NCI-H1436 treated with DMSO at 0.1 percent for 48 hours (cell line): ENCODE measurements at places on chromosomes 12 and 14.

- no peak for DNase-seq
Observed at GRCh38 chr14:64758025-64758521, 53.8 kb downstream of the PLEKHG3 start.

- no peak for DNase-seq
Observed at GRCh38 chr12:5230156-5230555, 186.5 kb downstream of the KCNA5 start.

DNA sequence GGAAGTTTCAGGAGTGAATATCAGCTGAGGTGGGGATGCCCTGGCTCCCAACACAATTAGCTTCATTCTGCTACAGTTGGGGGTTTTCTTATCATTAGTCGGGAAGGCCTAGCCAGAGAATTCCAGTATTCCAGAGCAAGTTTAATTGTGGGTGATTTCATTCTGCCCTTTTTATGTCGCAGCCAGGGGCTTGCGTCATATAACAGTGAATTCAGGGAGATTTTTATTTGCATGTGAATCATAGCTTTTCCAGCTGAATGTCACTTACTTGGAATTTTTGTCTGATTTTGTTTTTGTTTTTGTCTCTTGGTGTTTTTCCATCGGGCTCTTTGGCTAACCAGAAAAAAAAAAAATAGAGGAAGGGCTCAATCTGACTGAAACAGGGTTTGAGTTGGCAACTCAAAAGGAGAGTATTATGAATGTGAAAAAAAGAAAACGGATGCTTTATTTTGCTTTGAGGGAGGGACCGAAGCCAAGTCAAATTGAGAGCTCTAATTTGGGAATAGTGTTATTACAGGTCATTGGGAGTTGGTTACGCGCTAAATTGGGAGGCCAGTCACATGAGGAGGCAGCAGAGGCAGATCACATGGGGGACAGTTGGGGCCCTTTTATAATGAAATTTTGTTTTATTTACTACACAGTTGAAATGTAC lies 119.4 kb downstream of the SAMD4A start:
- DNase-seq: no peak

- no peak for DNase-seq
Observed at GRCh38 chr12:127811988-127812387, 455.0 kb upstream of the TMEM132C start.
